ENCODE measurements at places on chromosomes 13 and 19. TPM values are rescaled to one million over a fixed set of nuclear protein-coding genes. Genes with fewer than 3 reads are reported as not detected.

The IFNL1 gene
- total RNA-seq, result not detected

DNA sequence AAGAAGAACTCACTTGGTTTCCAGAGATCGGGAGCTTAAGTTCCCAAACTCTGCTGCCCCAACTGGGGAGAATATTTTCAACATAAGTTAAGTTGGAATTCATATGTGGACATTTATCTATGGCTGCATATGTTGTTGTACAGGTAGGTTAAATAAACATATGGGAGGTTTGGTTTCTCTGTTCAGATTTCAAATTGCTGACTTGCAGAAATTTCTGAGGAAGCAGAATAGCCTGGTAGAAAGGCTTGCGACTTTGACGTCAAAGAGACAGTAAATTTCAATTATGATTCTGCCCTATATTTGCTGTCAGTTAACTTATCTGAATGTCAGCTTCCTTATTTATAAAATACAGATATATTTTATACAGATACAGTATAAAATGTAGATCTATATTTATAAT lies 40.0 kb upstream of the TPP2 start:
- DNase-seq, result no peak

The TNFSF13B gene
- 10.3 TPM for total RNA-seq

The KLK11 gene
- total RNA-seq, result not detected

- no peak for DNase-seq
Measured at GRCh38 chr13:102260256-102260655, 141.6 kb downstream of the FGF14 start.

The C19orf53 gene
- total RNA-seq, result 73.0 TPM

GRCh38 chr19:51816711-51817110 lies 21.8 kb downstream of the FPR3 start:
- no peak for DNase-seq

- no peak for DNase-seq
Measured at GRCh38 chr19:35330475-35330874, 1.5 kb downstream of the CD22 start.

DNA sequence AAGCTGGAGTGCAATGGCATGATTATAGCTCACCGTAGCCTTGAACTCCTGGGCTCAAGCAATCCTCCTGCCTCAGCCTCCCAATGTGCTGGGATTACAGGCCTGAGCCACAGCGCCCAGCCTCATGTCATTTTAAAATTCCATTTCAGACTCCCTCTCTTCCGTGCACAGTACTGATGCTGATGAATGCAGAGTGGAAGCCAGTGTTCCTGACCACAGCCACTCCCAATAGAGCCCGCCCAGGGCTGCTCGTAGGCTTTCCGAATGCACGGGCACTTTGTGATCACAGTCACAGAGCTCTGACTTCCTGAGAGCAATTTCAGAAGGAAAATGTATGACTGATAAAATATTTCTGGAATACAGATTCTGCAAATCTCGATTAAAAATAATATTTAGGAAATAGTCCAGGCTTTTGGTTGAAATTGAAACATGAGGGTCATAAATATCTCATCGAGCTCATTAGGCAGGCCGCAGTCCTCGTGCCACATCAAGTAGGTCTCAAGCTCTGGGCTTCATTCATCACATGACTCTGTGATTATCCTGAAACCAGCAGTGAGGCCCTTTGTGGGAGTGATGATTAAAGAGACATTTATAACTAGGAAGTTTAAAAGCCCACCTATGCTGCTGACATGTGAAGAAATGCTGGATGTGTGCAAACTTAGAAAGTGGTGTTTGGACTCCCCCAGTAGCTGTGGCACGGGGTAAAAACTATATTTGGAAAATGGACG lies 38.9 kb upstream of the AMER2 start:
- no peak for DNase-seq

DNA sequence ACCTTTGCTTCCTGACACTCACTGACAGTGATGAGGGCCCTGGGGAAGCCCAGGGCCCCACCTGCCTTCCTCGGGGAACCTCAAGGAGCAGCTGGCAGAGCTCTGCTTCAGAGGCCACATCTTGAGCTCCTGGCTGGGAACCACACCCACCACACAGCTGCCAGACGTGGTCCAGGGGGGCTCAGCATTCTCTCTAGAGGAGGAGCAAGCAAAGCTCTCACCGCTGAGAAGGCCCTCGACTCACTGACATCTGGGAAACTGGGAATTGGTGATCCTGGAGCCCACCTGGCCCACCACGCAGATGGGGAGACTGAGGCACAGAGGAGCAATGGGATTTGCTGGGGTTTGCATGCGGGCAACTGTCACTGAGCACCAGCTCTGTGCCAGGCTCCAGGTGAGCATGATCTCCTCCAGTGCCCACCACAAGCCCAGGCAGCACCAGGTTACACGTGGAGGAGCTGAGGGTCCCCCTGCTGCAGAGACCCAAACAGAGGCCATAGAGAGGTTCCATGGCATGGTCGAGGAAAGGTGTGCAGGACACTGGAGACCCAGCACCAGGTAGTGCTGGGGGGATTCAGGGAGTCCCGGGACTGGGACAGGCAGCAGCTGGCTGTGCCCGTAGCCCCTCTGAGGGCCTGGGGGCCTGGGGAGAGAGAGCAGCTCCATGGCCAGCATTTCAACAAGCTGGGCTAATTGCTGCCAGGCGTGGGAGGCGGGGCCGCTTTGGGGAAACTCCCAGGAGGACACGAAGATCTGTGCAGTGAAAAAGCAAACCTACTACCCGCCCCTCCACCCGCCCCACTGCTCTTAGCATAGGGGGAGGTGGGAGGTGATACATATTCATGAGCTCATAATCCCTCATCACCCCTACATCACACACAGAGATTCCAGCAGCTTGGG lies 33.4 kb downstream of the PEPD start:
- DNase-seq, result no peak

GRCh38 chr19:3784607-3785450 lies 1.4 kb downstream of the MATK start:
- no peak for DNase-seq

The MYO16 gene
- 0.42 TPM for total RNA-seq

The HCN2 gene
- total RNA-seq, result 3.0 TPM

- no peak for DNase-seq
Measured at GRCh38 chr19:53775524-53775923, 48.6 kb downstream of the NLRP12 start.

GRCh38 chr13:30113551-30113950 lies 193.8 kb downstream of the KATNAL1 start:
- DNase-seq, result no peak

- no peak for DNase-seq
Measured at GRCh38 chr19:47096721-47097120, 16.9 kb downstream of the ZC3H4 start.

All from T-helper 17 cell (primary cell).